Gastrocnemius medialis (tissue), 4 donors: ENCODE measurements at places on chromosomes 1 and 21.

GRCh38 chr1:10744029-10744428, 52.4 kb downstream of the CASZ1 start:
- DNase-seq: no peak

DNA sequence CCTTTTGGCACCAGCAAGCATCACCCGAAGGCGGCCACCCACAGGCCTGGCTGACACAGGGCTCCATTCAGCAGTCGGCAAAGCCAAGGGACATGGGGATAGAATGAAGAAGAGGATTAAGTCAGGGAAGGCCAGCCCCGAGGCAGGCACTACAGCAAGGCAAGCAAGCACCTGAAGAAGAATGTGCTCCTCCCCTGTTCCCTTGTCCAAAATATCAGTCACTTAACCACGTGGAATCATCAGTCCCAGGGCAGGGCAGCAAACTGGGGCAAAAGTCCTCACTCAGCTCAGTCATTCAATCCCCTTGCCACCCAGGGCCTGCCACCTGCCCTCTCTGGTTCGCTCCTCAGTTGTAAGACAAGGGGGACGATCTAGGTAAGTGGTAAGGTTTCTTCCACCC, 9.3 kb downstream of the KANK4 start:
- DNase-seq: no peak

GRCh38 chr1:64759968-64760367, 15.1 kb downstream of the RAVER2 start:
- no peak for DNase-seq

DNA sequence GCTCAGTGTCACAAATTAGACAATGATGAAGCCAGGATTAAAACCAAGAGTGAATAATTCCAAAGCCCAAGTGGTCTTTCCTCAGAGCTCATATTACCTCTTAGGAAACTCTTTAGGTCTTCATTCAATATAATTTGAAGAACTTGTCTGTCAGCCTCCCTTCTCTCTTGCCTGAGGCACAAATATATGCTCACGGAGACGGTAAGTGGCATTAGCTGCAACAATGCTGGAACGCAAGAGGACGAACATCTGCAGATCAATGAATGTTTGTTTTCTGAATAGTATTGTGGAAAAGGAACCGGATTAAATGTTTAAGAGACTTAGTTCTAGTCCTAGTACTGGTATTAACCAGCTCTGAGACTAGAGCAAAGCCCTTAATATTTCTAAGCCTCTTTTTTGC, 39.7 kb upstream of the LYST start:
- DNase-seq: no peak

GRCh38 chr1:38118976-38119375, 72.4 kb upstream of the POU3F1 start:
- DNase-seq: no peak

GRCh38 chr21:46159390-46159789, 4.0 kb upstream of the FTCD start:
- peak; percentile 0 for DNase-seq

DNA sequence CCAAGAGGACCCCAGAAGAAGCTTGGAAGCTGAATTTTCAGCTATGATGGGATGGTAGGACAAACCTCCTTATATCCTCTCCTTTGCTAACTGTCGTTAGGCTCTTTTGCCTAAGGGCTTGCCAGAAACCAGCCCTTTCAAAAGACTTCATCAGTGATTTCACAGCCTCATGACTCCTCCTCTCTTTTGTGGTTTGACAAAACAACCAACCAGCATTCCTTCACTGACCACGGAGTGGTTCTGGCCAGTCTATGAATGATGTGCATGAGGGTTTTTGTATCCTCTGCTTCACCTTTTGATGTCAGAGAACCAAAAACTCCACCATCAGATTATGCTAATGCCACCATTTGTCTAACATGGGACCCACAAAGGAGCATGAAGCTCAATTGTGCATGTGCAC, 116.9 kb upstream of the COA6 start:
- DNase-seq: no peak

DNA sequence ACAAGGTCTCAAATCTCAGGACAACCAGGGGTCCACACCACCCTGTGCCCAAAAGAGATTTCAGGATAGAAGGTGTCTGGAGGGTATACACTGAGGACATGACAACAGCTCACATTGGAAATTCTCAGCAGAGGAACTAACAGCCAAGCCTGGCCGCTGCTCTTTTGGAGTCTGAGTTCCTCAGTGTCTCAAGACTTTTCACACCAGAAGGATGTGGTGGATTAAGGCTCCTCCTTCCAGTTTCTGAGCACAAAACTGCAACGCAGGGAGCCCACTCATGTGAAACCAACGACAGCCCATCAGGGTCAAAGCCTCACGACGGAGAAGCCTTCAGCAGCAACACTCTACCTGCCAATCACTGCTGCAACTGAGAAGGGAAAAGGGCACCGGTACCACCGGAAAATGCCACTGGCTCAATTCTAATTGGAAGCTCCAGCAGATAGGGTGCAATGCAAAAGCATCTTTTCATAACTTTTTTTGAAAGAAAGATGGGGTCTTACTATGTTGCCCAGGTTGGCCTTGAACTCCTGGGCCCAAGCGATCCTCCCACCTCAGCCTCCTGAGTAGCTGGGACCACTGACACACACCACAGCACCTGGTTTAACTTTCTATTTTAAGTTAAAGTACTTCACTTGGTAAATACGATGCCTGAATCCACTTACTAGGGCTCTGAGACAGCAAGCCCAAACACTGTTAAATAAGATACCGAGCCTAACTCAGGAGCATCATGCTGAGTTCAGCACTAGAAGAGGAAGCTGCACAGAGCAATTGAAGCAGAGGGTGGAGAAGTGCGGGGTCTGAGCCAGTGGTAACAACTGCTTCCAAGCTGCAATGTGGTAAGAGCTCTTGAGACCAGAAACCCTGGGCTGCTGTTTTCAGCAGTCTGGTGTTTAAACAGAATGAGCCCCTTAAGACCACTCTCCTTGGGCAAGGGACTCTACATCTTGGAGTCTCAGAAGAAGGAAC, 7.8 kb downstream of the CAPZB start:
- DNase-seq: no peak

DNA sequence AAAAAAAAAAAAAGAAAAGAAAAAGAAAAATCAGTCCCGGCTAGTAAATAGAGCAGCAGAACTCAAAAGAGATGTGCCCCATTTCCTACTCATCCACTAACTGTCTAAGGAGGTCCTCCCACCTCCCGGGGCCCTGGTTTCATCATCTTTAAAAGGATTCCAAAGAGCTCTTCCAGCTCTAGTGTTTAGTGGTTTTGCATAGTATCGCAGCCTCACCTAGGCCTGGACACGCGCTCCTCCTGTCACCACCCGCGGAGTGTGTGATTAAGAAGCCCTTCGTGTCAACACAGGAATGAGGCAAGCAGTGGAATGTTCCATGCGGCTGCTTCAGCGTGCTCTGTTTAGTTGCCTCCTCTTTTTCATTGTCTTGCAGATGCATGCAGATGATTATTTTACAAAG, 49.0 kb downstream of the LBR start:
- DNase-seq: no peak

GRCh38 chr1:220431554-220432239, 96.2 kb upstream of the MARK1 start:
- no peak for DNase-seq
